ENCODE measurements at places on chromosomes 7 and 10.

DNA sequence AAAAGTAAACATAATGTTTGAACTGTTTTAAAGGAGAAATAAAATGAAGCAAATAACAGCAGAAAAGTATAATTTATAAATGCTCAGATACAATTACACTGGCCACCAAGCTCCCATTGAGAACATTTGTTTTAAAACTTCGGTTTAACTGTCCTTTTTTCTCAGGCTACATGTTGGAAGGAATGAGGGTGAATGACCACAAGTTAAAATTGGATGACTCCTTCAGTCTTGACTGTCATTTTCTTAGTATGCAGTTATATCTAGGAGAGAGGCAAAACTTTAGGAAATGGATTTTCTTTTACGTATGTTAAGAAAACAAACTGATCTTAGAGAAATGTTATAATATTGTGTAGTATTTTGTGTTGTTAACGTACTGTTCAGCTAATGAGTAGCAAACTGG, 5.0 kb downstream of the TRIM24 start:
- no peak for DNase-seq

GRCh38 chr10:8481718-8482504, 427.4 kb downstream of the GATA3 start:
- DNase-seq = no peak

DNA sequence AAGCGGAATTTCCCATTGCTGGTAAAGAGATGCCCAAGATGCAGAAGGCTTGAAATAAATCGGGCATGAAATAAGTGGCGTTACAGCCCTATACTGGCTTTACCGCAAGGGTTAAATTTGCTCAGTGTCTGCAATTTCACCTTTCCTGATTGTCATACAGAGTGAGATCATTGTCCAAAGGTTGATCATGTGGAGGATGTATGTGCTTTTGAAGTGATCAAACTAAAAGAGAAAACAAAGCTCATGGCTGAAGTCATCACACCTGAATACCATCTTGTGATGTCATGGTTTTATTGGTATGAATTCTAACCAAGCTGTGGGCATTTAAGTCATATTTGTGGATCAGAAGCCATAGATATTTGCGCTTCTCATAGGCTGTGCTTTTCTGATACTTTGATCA, 635.5 kb downstream of the AUTS2 start:
- DNase-seq = no peak

- peak; percentile 90 for DNase-seq
Measured at GRCh38 chr7:17274551-17275245, 23.8 kb upstream of the AHR start.

DNA sequence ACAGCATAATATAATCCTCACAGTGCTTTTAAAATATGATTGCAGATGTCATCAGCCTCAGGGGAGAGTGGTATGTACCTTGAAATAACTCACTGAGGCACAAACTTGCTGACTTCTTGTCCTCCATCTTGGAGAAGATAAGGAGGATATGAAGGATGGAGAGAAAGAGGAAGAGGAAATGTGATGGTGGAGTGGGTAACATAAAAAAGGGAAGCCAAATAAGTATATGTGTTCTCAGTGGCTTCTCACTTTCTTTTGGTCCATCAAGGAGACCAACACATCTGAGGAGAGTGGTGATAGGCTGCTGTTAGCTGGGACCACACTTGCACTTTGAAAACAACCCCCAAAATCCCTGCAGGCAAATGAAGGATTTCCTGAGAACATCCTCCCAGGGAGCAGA, 21.6 kb upstream of the ZNF37A start:
- DNase-seq = no peak

DNA sequence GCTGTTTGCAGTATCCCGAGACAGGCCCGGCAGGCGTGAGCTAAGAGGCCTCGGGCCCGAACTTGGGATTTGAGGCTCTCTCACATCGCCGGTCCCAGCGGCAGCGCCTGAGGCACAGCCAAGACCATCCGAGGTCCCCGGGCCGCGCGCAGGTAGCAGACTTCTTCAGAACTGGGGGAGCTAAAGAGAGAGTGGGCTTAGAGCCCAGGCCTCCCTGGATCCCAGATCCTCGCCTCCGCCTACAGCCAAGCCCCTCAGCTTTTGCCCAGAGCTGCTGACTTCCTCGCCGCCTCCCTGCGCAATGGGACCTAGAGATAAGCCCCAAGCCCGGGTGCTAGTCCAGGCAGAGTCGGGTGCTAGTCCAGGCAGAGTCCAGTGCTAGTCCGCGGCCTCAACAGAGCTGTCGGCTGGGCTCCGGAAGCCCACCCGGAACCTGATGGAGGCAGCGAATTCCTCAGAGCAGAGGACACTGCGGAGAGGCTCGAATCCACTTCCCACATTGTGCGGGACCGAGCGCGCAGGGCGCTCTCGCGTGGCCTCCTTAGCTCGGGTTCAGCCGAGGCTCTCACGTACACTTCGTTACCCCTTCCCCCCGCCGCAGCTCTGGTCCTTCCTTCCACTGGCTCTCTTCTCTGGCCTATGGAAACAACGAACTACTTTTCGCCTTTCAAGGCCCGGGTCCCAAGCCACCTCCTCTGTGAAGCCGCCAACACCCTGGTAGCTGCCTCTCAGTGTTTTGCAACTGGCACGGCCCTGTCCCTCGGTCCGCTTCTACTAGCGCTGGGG, 5.8 kb downstream of the LBX1 start:
- DNase-seq = no peak

- DNase-seq = peak; percentile 55
Measured at GRCh38 chr10:94630017-94630688, 53.4 kb upstream of the CYP2C18 start.

- DNase-seq = no peak
Measured at GRCh38 chr10:104307576-104308438, 30.5 kb downstream of the ITPRIP start.

GRCh38 chr10:62077330-62078015, 176.0 kb downstream of the ARID5B start:
- no peak for DNase-seq

- no peak for DNase-seq
Measured at GRCh38 chr7:117273814-117274225, 49.0 kb downstream of the WNT2 start.

DNA sequence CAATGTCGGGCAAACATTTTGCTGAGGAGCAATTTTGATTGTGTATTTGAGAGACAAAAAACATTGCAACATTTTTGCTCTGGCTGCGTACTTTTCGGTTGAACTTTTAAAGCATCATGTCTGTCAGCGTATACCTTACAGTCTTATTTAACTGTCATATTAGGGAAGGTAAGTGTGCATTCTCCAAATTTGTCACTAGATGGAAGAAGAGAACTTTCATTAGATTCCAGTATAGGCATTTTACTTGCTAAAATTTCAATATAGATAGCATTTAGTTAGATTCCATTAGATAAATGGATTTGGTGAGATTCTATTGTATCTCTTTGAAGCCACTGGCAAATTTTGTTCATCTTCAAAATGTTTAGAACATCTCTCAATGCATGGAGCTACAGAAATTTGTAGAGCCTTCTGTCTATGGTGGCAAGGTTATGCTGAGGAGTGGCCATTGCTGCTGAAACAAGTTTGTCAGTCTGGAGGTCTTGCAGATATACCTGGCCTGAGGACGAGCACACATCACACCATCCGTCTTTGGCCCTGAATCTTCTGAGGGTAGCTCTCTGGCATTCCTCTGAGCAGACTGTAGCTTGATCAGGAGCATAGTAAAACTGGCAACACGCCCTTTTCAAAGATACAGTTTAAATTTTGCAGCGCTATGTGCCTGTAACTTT, 437.5 kb upstream of the MBL2 start:
- DNase-seq = peak; percentile 31

DNA sequence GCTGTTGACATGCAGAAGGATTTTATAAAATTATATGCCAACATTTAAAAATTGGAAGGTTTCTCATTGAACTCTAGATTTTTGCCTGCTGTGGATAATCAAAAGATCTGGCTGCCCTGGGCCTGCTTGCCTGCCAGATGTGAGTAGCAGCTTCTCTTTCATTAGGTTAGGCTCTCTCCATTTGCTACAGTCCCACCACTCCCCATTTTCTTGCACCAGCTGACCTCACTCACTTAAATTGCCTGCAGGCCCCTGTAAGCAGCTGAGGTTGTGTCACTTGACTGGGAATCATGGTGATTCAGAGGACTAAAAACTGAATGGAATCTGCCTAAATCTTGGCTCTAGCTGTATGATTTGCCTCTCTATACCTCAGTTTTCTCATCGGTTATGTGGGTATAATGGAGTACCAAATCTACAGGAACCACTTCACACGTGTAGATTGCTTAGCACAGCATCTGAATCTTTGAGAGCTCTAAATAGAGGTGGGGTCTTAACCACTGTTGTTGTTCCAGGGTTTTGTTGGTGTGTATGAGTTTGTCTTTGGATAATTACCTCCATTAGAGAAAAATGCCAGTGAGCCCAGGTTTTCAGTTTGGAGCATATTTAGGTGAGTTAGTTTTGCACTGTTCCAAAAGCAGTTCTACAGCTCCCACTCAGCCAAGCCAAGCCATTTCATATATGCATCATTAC, 18.6 kb upstream of the RAPGEF5 start:
- DNase-seq = no peak

GRCh38 chr7:31023877-31024276, 28.2 kb upstream of the ADCYAP1R1 start:
- no peak for DNase-seq

- DNase-seq = peak; percentile 15
Measured at GRCh38 chr10:525565-526315, 163.7 kb downstream of the DIP2C start.

DNA sequence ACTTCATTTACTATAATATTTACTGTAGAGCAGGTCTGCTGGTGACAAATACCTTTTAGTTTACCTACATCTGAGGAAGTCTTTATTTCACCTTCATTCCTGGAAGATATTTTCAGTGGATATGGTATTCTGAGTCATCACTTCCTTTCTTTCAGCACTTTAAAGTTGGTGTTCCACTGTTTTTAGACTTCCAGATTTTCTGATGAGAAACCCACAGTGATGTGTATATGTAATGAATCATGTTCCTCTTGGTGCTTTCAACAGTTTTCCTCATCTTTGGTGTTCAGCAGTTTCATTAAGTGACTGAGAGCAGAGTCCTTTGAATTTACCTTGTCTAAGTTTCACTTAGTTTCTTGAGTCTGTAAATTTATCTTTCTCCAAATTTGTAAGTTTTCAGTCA, 36.4 kb downstream of the COPG2 start:
- DNase-seq = peak; percentile 74

DNA sequence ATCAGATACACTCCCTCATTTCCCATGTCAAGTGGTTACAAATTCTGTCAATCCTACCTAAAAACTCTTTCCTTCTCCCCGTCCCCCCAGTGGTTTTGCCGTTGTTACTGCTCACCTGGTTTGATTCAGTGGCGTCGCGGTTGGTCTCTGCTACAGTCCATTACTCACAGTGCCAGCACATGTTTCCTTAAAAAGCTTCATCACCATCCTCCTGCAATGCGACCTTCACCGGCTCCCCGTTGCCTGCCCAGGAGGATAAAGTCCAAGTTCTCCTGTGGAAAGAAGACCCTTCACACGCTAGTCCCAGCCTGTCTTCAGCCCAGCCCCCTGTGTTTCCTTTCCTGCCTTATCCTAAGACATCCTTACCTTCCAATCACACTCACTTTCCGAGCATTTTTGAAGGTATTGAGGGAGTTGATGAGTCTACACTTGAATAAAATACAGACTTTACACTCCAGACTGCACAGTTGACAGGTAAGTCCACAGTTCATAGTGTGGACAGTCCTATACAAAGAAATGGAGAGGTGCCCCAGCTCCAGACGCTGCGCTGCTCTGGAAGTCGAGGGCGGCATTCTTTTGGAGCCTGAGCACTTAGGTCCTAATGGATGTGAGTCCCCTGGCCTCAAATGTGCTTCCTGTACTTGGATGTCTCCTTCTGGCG, 3.4 kb upstream of the LARP4B start:
- DNase-seq = no peak

Measured in ELR (cell line).